ENCODE measurements at places on chromosomes 7 and 10.
A peak's percentile ranks its signal among the peaks of the same experiment; 100 is the strongest.

- DNase-seq, result no peak
These were observed 97.5 kb downstream of the CREM start for GRCh38 chr10:35224045-35224740.

DNA sequence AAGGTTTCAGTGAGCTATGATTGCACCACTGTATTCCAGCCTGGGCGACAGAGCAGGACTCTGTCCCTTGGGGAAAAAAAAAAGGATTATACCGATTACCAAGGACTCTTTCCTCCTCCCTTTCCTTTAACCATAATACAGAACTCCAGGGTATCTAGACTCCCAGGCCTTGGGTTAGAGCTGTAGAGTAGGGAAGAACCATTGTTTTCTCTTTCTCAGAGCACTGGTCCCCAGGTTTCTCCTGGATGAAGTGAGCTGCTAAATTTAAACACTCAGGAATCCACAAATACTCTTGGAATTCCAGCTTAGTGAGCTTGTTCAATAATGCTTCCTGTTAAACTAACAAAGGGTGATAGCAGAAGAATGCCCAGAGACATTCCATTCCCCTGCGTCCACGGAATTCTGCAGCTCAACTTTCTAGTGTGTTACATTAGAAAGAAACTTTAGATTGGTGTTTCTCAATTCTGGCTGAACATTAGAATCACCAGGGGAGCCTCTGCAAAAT, 14.6 kb upstream of the RPEL1 start:
- DNase-seq, result peak; percentile 97

- no peak for DNase-seq
These were observed 155.1 kb downstream of the ANK3 start for GRCh38 chr10:60234551-60234950.

DNA sequence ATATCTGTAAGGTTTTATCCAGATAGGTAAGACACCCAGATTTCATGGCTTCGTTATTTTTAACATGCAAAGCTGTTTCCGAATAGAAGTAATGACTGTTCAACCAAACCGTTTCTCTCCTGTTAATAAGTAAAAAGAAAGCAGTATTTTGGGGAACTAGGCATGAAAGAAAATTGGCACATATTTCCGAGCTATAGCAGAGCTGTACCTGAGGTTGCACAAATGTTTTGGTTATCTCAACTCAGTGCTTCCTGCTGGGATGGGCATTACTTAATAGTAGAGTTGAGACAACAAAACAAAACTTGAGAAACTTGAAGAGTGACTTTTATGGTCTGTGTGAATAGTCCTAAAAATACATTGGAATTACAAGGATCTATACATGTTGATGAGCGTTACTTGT, 564.3 kb upstream of the SORCS1 start:
- peak; percentile 22 for DNase-seq

DNA sequence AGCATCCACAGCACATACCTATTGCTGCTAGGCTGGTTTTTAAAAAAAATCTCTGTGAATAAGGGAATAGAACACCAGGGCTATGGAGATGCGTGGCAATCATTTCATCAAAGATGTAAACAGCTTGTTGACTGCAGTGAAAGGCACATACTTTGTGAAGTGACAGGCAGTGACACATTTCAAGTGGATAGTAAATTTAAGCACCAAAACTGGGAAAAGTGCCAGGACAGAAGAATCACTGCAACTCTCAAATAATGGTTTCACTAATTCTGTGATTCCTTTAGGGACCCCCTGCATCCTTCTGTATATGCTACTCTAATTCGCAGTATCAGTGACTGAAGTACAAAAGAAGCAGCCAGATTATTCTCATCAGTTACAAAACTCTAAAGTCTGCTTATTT, 145.2 kb upstream of the KLF14 start:
- DNase-seq, result peak; percentile 29

DNA sequence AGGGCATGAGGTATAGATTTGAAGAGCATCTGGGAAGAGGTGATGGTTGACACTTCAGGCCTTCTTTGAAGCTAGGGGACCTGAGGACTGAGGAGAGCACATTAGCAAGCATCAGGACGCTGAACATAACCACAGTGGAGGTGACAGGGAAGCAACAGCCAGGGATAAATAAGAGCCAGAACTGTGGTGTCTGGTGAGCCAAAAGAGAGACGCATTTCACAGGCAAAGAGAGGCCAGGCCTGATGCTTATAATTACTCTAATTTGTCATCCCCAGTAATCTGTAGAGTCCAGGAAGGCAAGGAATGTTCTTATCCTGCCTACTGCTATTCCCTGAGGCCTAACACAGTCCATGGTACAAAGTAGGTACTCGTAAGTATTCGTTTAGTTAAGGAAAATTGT, 10.4 kb upstream of the FAS start:
- no peak for DNase-seq

- peak; percentile 32 for DNase-seq
These were observed 31.5 kb upstream of the ARID5B start for GRCh38 chr10:61869774-61870525.

DNA sequence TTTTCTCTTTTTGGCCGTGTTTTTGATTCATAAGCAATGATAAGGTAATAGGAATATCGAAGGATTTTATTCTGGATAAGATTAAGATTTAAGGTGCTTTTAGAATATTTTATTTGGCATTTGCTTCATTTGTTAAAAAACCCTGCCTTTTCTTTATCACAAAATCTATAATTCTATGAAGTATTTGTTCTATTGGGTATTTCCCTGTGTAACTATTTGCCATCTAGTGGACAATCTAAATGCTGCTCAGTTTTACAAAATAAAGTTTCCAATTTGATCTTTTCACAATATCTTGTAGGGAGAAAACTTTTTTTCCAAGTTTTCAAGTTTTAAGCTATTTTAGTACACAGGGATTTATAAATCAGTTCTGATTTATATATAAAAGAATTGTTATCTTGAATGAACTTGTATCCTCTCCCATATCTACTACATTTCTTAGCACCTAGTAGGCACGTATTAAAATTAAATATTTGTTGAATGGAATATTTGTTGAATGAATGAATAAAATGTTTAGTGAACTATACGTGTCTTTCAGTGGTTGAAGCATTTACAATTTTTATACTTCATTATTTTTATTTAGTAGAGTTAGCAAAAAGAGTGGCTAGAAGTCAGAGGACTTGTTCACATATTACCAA, 26.5 kb downstream of the ANKRD7 start:
- DNase-seq, result no peak
